ENCODE measurements at places on chromosomes 2 and 18.

DNA sequence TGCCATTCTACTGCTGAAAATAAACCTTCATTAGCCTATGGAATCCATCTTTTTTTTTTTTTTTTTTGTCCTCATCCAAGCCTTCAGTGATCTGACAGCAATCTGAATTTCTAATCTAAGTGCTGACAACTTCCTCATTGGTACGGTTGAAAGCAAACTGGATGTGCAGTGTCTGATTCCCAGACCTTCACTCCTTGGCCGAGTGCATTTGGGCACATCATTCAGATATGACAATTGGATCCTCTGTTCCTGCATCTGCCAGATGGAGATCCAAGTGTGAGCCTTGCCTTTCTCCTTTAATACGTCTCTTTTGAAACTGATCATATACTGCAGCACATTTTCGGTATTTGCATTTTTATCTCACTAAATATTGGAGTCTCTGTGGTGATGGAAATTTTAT is 713.1 kb downstream of the DCDC2C start:
- no peak for ATAC-seq

DNA sequence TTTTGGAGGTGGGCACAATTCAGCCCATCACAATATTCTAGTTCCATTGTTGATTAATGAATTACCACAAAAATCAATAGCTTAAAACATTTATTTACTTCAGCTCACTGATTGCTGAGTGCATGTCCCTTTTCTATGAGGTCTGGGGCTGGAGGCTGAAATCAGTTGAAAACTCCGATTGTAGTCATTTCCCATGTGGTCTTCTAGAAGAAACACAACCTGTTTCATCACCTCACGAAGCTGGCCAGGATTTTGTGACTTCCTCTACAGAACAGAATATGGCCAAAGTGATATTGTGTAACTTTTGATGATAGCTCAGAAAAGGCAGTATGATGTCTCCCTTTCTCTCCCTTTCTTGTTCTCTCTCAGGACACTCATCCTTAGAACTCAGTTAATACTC is 44.1 kb upstream of the CYRIA start:
- no peak for ATAC-seq

GRCh38 chr2:238379096-238379810 is 47.5 kb upstream of the ASB1 start:
- peak; percentile 14 for ATAC-seq

DNA sequence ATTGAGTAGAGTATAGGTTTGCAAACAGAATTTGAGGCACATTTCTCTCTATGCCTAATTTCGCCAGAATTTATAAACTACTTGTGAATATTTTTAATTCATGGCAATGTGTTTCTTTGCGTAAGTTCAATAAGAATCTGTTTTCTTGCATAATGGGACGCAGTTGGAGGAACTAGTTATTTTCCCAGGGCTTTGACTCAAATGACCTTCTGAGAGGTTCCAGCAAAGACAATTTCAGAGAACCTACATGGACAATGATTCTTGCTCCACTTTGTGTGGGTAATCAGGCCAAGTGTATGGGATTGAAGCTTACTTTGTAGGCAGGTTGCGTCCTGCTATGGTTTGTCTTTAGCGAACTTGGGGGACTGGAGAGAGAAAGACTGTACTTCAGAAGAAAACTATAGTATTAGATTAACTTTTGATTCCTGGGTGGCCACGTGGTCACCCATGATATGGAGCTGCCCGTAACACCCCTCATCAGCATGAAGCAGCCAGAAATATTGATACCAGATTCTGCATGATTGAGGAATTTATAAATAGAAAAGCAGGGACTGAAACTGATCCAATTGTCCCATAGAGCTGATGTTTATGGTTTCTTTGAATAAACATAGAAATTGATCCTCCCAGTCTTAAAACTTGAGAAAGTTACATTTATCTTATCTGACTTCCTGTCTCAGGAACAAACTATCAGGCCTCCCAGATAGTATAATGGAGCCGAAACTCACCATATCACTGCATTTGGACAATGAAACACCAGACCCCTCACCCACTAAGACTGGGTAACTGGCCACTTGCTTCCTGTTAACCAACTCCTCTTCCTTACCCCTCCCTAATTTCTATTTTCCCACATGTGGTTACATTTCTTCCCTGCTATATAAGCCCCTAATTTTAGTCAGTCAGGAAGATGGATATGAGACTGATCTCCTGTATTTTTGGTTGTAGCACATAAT is 815.3 kb upstream of the HS6ST1 start:
- ATAC-seq = no peak

- no peak for ATAC-seq
Observed at GRCh38 chr2:25794544-25795276, 83.6 kb downstream of the ASXL2 start.

- peak; percentile 84 for ATAC-seq
Observed at GRCh38 chr18:56977771-56978170, 169.1 kb upstream of the BOD1L2 start.

DNA sequence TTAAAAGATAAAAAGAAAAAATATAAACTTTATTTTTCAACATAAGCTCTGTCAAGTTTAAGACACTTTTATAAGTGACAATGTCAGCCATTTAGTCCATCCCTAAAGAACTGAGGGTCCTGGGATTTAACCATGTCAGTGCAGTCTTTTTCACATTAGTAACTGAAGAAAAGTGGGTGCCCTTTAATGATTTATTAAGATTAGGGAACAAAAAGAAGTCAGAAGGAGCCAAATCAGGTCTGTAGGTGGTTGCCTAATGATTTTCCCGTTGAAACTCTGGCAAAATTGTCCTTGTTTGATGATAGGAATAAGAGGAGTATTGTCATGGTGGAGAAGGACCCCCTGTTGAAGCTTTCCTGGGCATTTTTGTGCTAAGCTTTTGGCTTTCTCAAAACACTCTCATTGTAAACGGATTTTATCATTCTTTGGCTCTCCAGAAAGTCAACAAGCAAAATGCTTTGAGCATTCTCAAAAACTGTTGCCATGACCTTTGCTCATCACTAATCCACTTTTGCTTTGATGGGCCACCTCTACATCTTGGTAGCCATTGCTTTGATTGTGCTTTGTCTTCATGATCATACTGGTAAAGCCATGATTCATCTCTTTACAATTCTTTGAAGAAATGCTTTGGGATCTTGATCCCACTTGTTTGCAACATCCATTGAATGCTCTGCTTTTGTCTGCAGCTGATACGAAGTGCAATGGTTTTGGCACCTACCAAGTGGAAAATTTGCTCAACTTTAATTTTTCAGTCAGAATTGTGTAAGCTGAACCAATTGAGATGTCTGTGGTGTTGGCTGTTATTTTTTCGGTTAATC is 22.0 kb downstream of the TSPYL6 start:
- no peak for ATAC-seq

DNA sequence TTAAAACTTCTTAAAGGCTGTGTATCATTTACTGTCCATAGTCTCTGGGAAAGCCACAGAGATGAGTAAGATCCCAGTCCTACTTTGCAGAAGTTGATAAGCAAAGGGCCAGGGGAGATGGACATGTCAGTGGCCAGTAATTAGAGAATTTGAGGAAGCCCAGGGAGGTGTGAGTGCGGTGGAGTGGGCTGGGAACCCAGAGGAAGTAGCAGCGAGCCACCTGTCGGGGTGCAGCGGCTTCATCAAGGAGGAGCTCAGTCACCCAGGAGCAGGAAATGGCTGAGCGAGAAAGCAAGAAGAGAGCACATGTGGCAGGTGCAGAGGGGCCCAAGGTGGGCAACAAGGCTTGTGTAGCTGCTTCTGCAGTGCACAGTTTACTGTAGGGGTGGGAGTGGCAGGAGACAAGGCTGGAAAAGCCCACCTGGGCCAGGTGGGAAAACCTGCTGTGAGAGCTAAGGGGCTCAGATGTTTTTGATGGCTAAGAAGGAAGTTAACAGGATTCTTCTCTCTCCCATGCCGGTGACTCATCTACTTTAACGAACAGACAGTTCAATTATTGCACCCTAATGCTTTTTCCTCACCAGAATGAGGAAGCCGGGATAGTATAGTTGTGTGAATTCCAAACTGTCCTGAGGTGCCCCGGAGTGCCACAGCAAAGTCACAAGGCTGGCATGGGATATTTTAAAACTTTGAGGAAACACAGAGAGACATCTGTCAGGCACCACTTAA is 34.8 kb upstream of the MGAT5 start:
- no peak for ATAC-seq

GRCh38 chr18:31482051-31482450 is 15.9 kb upstream of the DSG2 start:
- ATAC-seq = no peak

DNA sequence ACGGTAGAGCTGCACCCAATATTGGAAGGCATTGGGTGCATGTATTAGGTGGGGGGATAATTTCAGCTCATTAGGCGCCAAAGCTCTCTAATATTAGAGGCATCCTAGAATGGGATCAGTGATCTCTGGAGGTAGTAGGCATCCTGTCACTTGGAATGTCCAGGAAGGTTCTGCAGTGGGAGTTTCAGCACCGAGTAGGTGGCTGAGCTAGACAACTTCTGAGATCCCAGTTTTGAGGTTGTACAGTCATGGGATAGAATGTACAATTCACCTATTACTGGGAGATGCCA is 210.9 kb downstream of the MYCN start:
- no peak for ATAC-seq

DNA sequence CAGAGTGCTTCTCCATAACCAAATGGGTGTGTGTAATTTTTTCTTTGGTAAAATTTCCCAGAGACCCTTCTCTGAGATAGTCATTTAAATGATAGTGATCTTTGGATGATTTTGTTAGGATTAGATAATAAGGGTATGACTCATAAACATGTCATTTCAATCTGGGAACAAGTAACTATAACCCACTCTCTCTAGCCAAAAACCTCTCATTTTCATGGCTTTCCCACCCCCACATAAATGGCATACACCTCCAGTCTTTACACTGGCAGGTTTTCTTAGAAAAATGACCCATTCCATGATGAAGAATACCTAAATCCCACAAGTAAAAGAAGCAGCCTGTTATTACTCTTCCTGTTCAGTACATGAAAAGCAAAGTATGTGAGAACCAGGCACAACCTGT is 572.0 kb upstream of the ZEB2 start:
- no peak for ATAC-seq

DNA sequence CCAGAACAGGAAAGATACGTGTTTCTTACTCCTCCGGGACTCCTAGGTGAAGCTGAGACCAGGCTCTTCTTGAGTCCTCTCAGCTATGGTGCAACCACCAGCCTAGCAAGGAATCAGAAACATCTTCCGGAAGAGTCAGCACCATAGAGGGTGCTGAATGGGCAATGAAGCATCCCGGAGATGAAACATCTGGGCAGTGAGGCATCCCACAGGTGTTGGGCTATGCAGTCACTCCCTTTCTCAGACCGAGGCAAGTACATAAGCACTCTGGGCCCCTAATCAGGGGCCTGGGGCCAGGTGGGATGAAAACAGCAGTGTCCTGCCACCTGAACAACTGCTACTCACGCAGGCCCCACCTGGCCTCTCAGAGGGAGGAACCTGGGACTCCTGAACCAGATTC is 1.4 kb upstream of the CAPN10 start:
- ATAC-seq = no peak

- no peak for ATAC-seq
Observed at GRCh38 chr2:29450596-29451222, 335.5 kb downstream of the CLIP4 start.

DNA sequence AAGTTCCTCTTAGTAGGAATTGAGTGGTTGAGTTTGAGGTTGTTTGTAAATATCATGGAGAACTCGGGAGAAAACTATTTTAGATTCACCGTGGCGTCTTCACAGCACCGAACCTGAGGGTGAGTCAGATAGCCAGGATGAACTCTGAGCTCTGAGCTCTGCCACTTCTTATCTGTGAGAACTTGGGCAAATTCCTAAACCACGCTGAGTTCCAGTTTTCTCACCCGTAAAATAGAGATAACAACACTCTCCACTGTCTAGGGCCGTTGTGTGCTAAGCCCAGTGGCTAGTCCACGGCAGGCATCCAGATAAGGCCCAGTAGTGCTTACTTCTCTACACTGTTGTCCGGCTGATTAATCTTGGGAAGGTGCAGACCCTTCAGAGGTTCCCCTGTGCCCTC is 7.0 kb downstream of the KIF5C start:
- ATAC-seq = no peak

GRCh38 chr18:69916412-69916811 is 31.3 kb downstream of the CD226 start:
- no peak for ATAC-seq

DNA sequence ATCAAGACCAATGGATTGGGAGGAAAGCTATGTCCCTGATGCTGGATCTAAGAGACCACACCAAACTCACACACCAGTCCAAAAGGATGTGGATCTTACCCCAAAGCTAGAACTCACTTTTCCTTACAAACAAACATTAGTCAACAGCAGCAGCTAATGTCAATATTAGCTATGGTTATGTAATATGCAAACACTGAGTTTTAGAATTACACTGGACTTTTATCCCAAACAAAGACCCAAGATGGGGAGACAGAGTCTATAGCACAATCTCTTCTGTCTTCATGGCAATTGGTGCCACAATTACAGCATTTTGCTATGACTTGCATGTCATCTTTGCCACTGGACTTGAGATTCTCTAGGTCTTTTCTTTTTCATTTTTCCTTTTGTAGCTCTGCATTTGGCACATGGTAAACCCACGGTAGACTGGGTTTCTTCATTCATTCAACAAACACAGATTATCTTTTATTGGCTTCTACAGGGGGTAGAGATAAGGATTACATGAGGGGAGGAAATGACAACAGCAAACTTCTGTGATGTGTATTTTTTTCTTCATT is 59.0 kb downstream of the SPRED2 start:
- ATAC-seq = no peak

DNA sequence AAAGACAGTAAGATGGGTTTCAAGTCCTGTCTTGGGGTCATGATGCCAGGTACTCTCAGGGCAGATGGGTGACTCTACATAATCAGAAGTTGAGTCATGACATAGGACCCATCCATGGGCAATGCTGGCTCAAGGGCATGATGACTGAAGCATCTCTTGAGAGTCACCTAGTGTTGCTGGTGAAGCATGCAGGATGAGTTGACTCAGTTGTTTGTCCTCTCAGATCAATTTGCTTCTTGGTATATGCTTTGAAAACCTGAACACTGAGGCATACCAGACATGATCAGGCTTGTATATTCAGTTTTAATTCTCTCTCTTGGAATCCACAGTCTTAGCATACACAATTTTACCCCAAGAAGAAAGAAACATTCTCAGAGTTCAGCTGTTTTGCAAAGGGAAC is 658.9 kb upstream of the NXPH2 start:
- ATAC-seq = no peak

Measured in motor neuron (in vitro differentiated cells).